Right hindlimb (tissue), 1 donor: ENCODE measurements at places on chromosomes 16 and 17.

- DNase-seq = no peak
Observed at GRCh38 chr16:19805459-19806162, 79.0 kb downstream of the GPRC5B start.

GRCh38 chr16:25691519-25692091 lies at the start of gene HS3ST4:
TSS of gene HS3ST4 (plus strand) at chr16:25691959.
- peak; percentile 22 for DNase-seq

GRCh38 chr17:29686993-29687590 lies 64.4 kb upstream of the CORO6 start:
- DNase-seq = no peak

DNA sequence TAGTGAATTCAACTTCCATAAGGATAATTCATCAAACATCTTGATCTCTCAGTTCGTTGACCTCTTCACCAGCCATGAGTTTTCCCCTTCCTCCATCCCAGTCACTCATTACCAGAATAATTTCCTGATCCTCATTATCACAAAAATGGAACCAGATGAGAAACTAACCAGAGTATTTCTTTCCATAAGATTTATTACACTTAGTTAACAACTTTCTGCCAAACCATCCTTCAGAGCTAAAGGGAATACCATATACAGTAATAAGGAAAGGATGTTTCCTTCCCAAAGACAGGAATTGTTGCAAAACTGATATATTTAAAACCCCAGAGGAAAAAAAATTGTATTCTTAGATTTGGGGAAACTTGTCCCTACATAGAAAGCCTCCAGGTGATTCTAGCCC lies 8.6 kb downstream of the KRTAP29-1 start:
- DNase-seq = no peak

DNA sequence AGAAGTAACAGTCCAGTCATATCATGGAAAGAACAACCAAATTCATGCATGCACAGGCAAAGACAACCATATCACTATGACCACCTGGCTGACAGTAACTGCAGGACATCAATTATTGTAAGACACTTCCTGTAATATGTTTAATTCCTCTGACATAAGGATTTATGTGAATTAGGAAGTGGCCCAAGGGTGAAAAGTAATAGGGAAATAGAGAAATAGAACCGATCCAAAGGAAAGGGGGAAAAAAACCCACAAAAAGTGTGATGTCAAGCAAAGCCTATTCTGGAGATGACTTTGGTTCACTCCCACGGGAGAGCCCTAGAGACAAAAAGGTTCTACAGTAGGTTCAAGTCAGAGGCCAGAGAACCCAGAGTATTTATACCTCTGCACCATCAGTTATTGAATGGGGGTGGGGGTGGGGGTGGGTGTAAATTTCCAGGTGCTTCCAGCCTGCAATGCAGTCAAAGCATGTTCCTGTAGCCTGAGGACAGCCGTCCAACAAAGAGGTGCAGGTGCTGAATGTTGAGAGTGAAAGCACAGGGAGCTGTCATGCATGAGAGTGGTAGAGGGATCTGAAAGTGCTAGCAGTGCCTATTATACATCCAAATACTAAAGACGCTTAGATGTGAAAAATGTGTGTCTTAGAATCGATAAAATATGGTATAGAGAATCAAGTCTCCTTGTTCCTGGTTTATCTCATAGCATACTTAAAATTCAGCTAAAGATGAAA lies 95.6 kb upstream of the HLF start:
- no peak for DNase-seq

DNA sequence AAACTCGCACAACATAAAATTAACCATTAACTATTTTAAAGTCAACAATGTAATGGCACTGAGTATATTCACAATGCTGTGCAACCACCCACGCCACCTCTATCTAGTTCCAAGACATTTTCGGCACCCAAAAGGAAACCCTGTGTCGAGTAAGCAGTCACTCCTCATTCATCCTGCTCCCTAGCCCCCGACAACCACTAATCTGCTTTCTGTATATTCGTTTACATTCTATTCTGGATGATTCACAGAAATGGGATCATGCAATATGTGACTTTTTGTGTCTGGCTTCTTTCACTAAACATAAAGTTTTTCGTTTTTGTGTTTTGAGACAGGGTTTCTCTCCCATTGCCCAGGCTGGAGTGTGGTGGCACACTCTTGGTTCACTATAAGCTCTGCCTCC lies 42.2 kb upstream of the HAPSTR1 start:
- DNase-seq = no peak

- no peak for DNase-seq
Observed at GRCh38 chr17:77965352-77965751, 6.8 kb downstream of the TNRC6C start.

GRCh38 chr17:1241929-1242328 lies 28.3 kb upstream of the BHLHA9 start:
- DNase-seq = peak; percentile 87

- DNase-seq = peak; percentile 29
Observed at GRCh38 chr17:14775731-14776492, 475.0 kb downstream of the HS3ST3B1 start.

- DNase-seq = no peak
Observed at GRCh38 chr17:48433896-48434295, 3.9 kb upstream of the SKAP1 start.

DNA sequence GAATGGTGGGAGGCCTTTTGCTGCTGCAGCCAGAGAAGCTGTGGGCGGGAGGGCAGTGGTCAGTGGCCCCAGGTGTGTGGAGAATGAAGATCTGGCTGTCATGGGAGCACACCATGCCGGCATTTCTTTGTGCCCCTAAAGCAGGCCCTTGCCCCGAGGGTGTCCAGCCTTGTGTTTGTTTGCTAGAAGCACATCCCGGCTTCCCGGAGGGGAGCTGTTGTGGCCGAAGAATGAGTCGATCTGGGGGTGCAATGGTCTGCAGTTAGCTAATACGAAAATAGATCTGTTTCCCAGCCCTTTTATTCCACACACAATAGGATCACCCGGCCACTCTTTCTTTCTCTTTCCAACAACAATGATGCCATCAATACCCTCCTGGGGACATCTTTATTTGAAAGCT lies 228.8 kb downstream of the CBLN1 start:
- DNase-seq = no peak

GRCh38 chr17:51461578-51462004 lies 201.2 kb downstream of the UTP18 start:
- DNase-seq = peak; percentile 66

- DNase-seq = no peak
Observed at GRCh38 chr17:10648956-10649355, 8.2 kb downstream of the MYH3 start.

- no peak for DNase-seq
Observed at GRCh38 chr17:1776857-1777256, 15.0 kb downstream of the SERPINF1 start.

- no peak for DNase-seq
Observed at GRCh38 chr16:85082173-85083050, 29.9 kb downstream of the CIBAR2 start.

DNA sequence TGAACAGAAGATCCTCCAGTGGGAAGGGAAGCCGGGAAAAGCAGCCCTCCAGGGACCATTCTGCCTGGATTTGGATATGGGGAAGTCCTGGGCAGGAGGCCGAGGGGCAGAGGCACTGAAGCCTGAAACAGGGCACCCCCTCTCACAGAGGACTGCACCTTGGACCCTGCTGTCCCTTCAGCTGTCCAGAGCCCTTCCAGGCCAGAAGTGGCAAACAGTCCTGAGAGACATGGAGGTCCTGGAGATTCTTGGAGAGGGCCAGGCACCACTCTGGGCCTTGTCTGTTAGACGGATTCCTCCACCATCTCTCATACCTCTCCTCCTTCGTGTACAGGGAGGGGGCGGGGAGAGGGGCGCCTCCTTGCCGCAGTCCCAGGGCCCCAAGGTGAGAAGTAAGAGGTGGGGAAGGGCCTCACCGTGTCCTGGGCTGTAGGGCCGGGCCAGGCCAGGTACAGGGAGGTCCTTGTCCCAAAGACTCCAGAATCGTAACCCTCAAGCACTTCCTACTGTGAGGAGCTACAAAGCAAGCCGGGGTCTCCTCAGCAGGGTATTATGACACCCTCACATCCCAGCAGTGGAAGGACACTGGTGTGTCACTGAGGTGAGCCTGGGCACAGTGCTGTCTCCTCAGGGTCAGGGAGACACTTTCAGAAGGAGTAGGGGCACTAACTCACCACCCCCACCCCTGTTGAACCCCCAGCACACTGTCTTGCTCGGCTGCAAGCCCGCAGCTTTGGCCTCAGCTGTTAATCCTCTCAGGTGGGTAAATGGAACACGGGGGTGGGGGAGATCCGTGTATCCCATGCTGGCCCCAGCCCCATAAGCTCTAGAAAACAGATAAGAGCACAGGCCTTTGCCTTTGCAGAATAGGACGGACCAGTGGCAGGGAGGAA lies 16.6 kb upstream of the TBX2 start:
- DNase-seq = no peak

GRCh38 chr16:65510241-65510640 lies 388.4 kb upstream of the CDH11 start:
- DNase-seq = no peak

GRCh38 chr17:19013226-19013625 lies 8.7 kb upstream of the FAM83G start:
- no peak for DNase-seq

GRCh38 chr17:57910462-57911420 lies 44.5 kb downstream of the CUEDC1 start:
- DNase-seq = no peak

DNA sequence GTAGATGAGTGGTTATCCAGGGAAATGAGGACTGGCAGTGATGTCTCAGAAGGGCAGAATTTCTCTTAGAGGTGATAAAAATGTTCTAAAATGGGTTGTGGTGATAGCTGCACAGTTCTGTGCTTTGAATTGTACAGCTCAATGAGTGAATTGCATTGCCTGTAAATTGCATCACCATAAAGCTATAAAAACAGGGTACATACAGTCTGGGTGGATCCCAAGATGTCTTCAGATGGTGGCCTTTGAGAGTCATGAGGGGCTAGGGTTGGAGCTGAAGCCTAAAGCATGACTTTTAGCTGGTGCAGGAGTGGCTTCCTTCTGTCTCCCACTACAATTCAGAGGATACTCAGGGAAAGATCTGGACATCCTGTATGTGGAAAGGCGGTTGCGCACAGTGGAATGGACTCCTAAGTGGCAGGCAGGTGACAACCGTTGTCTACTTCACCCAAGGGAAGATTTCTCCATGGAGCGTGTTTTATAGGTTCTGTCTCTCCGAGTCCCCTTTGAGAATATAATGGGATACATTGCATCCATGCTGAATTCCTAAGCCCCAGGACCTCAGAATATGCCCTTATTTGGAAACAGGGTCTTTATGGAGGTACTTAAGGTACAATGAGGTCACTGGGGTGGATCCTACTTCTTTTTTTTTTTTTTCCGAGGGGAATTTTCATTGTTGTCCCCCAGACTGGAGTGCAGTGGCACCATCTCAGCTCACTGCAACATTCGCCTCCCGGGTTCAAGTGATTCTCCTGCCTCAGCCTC lies 1.6 kb upstream of the IL32 start:
- no peak for DNase-seq
